ENCODE measurements at places on chromosomes 5 and 9.
A peak's percentile ranks its signal among the peaks of the same experiment; 100 is the strongest.

DNA sequence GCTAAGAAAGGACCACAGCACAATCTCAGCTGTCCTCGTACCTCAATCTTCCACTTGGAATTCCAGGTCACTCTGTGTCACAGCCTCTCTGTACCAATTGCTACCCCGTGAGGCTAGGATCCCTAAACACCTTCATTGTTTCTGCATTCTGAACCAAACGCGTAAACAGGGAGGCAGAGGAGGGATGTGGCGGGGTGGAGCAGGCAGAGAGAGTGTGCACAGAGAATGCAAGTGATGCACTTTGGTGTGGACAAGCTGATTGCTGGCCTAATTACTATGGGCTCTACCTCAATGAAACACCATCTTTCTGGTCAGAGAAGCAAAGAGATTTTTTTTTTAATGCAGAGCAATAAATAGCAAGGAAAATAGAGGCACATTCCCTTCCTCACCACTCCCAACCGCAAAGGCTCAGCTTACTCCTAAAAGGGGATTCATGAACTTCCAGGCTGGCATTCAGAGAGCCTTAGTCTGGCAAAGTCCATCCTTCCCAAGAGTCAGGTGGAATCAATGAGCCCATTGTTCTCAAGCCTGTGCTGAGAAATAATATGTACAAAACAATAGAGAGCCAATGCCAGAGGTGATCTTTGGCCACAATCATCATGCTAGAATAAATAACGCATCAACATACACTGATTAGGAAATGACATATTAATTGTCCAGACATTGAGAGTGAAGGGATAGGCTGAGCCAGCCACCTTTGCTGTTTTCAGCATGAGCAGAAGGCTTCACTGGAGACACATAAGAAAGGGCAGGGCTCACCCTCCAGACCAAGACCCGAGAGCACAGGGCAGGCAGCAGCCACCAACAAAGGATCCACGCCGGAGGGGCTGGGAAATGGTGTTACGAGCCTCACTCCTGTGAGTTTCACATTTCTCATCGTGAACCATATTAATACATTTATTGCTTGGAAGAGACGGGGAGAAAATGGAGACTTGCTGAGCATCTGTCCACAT is 278.8 kb downstream of the ENC1 start:
- no peak for DNase-seq

DNA sequence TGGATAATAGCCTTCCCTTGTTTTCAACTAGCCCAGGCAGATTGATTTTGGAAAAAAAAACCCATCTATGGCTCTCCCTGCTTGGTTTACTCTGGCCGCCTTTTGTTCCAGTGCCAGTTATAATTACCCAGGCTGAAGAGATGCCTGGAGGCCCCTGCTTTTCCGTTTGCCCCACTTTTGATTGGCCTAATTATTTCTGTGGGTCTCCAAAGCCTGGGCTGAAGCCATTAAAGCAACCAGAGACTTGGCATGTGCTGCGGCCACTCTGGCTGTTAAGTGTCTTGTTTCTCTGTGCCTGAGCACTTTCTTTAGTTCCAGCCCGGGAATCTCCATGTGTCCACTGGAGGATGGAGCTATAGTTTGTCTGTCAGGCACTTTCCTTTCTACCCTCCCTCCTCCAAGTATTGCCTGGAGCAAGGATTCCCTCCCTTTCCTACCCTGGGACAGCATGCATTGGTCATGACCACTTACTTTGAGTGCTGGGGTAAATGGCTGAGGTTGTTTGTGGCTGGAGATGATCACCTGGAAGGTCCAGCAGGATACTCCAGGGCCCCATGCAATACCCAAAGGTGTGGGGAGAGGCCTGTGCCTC is 105.1 kb upstream of the CTSL start:
- no peak for DNase-seq

DNA sequence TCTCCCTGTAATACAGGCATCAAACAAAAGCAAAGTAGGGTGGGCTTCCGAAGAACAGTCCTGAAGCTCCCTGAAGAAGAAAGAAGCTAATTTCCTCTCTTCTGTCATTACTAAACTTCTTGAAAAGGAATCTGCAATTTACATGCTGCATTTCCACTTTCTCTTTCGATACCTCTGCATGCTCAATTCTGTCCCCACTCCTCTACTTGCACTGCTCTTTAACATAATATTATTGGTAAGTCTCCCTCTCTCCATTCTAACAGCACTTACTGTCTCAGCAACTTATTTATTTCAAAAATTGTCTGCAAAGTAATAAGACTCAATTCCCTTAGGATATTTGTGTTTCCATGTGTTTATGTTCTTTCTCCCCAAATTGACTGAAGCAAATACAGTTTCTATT is 3.9 kb upstream of the PLPP1 start:
- no peak for DNase-seq

DNA sequence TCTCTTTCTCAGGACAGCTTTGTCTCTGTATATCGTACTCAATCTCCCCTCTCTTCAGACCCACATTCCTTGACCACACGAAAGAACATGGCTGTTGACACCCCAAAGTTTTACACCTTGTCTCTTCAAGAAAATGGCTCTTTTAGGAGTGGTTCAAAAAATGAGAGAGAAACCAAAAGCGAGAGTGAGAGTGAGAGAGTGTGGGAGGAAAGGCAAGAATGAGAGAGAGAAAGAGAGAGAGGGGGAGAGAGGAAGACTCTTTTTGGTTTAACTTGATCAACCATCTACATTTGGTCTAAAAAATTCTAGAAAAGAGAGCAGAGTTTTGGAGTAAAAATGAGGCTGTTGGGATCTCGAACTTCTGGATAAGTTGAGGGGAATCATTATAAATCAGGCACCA is 581.8 kb upstream of the WWC1 start:
- DNase-seq: no peak

DNA sequence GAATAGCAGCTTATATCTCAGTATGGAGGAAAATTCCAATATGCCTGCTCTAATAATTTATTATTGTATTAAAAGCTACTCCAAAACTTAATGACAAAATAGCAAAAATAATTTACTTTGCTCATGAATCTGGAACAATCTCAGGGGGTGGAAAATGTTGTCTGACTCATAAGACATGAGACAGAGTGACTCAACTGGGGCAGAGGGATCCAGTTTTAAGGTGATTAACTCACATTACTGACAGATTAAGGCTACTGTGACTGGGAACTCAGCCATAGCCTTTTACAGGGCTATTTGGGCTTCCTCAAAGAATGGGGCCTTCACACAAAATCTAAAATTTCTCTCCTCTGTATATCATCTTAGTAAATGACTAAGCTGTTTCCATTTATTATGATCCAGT is 1172.9 kb downstream of the CDH12 start:
- no peak for DNase-seq

GRCh38 chr9:124558777-124559470 is 51.7 kb upstream of the NR5A1 start:
- no peak for DNase-seq

GRCh38 chr9:994005-994404 is 17.6 kb downstream of the DMRT3 start:
- no peak for DNase-seq

DNA sequence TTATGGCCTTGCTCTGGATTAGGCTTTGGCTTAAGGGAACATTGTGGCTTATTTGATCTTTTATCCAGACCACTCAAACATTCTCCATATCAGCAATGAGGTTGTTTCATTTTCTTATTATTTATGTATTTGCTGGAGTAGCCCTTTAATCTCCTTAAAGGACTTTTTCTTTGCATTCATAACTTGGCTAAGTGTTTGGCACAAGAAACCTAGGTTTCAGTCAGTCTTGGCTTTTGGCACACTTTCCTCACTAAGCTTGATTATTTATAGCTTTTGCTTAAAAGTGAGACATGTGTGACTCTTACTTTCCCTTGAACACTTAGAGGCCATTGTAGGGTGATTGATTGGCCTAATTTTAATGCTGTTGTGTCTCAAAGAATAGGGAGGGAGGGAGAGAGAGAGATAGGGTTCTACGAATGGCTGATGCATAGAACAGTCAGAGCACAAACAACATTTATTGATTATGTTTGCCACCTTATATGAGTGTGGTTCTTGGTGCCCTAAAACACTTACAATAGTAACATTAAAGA is 2265.3 kb upstream of the C9orf72 start:
- DNase-seq: no peak

DNA sequence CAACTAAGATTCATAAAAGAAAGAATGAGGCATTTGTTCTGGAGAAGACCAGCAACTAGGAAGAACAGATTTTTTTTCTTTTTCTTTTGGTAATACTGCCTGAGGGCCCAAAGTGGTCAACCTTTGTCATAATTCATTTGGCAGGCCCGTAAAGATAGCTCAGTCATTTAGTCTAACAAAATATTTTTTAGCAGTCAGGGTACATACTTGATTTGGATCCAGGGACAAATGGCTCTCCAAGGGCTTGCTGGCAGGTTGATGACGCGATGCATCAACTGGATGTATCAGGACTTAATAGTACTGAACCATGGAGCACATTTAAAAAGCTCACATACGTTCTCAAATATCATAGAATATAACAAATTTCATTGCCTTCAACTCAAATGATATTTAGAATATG is 203.4 kb upstream of the ZNF608 start:
- no peak for DNase-seq

DNA sequence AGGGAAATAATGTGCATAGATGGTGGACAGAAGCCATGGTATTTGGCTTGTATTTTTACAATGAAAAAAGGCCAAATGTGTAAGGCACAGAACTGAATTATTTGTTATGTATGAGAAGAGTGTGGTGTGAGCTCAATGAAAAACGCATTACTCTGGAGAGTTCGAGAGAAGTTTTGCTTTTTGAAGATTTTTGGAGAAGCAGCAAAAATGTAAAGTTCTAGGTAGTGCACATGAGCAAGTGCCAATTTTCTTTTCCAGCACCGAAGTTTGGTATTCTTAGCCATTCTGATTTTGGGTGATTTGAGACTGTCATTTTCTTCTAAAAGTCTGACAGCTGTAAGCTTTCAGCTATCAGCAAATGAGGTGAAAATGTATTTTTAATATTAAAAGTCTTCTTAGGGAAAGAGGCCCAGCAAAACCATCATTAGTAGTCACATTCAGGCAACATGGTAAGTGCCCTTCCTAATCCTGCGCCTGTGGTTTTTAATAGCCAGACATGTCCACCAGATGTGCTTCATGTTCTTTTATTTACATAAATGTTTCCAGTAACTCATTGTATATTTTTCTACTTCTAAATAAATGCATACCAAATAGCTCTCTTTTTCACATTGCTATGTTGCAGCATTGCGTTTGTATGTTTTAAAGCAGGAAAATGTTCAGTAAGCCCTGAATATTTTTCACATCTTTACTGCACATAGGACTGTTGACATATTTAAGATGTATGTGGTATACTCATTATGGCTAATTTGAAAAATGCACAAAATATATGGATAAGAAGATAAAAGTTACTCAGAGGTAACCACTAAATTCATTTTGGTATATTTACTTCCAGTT is 50.4 kb downstream of the RASGRF2 start:
- DNase-seq: no peak

GRCh38 chr9:137493364-137494103 is 34.4 kb upstream of the NSMF start:
- no peak for DNase-seq

DNA sequence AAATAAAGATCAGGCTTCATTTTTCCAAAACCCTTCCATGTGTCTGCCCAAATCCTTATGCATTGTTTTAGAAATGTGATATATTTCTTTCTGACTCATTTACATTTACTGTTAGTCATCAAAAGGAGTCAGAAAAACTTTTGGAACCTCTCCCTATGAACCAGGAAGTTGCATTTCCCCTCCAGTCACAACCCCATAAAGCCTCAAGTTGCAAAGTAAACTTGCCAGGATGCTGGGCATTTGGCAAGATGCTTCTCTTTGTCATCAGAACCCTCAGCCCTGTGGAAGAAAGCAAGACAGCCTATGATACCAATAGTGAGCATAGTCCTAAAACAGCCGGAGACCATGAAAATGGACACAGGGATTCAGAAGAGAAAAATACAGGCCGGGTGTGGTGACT is 84.2 kb downstream of the MUSK start:
- DNase-seq: no peak

GRCh38 chr9:137029058-137029936 is 1.3 kb upstream of the ABCA2 start:
- peak; percentile 74 for DNase-seq

DNA sequence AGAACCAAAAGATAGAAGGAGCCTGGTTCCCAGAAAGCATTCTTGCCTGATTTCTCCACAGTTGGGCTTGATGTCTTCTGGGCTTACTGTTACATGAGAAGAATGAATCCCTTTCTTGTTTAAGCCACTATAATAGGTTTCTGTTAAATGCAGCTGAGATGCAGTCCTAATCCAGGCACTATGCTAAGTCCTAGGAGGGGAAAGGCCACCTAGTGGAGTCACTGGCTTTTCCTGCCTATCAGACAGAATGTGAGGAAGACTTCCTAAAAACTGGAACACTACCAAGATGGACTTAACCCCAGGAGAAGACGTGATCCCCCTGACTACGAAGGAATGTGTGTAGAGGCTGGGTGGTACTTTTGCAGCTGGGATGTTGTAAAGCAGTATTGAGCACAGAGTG is 34.3 kb upstream of the FSD1L start:
- no peak for DNase-seq

DNA sequence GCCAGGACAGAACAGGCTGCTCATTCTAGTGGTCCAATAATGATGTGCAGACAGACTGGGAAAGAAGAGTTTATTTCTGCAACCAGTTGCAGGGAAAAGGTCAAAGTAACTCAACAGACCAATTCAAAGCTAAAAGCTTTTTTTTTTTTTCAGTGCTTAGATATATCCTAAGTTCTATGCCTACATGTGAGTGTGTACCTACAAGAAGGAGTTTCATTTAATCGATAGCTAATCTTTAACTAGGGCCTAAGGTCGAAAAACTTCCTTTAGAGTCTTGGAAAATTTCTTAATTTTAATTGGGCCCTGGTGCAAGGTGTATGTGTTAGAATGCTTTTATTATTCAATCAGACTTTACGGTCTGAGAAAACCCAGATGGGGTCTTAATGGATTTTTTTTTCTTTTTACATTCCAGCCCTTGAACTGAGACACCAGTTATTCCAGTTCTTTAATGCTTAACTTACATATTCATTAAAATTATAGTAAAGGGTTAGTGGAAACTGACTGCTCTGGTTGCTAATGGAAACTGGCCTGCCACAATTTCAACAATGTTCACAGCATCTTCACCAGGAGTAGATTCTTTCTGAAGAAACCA is 365.3 kb downstream of the MTRR start:
- DNase-seq: no peak

- no peak for DNase-seq
These were observed 13.9 kb upstream of the BRD3OS start for GRCh38 chr9:134011401-134011800.

- no peak for DNase-seq
These were observed 114.6 kb upstream of the PPP1R2B start for GRCh38 chr5:156735477-156735876.
